Activated T-cell treated with anti-CD3 and anti-CD28 coated beads, Interleukin-2, amount 50 U/mL, for 24 hours (primary cell): ENCODE measurements at places on chromosomes 5 and 9.

- DNase-seq, result no peak
- H3K4me3 ChIP-seq, result no peak overlapping the region
- peaks cover 1% of the 10 kb centered on the region for H3K4me1 ChIP-seq
- H3K36me3 ChIP-seq, result no peaks in the 10 kb centered on the region
- no peaks in the 10 kb centered on the region for H3K27me3 ChIP-seq
- no peak overlapping the region for H3K27ac ChIP-seq
These were observed 455.1 kb downstream of the CDH18 start for GRCh38 chr5:19532936-19533335.

DNA sequence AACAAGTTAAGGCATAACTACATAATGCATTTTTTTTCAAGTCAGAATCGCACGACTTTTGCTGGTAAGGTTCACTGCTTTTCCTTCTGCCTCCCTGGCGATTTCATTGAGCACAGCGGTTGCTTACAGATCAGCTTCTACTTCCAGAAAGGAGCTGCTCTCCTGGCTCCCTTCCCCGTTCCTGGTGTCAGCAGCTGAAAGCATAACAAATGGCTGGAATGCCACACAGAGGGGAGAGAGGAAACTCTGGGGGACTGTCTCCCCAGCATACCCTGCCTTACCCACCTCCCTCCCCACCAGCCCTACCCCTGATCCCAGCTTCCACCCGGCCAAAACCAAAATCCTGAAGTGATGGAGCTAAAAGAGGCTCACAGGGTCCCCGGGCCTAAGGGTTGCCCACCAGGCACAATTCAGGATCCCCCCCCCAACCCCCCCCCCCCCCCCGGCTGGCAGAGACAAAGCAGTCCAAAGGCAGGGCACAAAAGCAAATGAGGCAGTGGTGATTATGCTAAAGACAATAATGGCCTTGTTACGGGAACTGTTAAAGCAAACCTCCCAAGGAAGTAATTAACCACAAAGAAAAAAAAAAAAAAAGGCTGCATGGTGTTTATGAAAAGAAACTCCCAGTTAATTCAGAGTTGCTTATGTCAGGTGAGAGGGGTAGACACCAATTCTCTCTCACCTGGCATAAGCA, 126.1 kb upstream of the WWC1 start:
- H3K27ac ChIP-seq, result no peak overlapping the region
- no peak for DNase-seq
- peaks cover 12% of the 10 kb centered on the region for H3K4me1 ChIP-seq

DNA sequence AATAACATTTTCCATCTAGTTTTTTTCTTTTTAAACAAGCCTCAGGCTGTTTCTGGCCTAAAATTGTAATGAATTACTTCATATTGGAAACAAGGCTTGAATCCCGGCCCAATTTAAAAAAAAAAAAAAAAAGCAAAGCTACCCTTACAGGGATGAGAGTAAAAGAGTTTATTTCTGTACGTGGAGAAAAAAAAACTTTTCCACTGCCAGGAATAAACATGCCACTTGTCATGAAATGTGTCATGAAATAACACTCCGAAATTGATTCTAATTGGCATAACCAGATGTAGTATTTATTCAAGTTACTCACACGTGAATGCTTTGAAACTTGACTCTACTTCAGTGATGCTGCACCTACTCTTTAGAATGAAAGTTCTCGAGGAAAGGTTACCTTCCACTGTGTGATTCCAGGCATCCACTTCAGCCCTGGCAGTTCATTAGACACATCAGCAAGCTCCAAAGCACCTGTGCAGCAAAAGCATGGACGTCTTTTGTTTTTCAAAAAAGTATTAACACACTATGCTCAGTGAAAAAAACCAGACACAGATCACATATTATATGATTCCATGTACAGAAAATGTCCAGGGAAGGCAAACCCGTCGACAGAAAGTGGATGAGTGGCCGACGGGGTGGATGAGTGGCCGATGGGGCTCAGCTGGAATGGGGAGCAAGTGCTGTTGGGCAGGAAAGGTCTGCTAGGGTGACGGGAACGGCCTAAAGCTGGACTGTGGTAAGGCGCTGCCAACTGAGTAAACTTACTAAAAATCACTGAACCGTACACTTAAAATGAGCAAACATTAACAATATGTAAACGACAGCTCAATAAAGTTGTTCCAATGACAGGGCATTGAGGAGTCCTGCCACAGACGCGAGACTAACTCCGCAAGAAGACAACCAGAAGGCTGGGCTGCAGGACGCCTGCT, 21.2 kb downstream of the NSUN2 start:
- H3K36me3 ChIP-seq, result peaks cover 100% of the 10 kb centered on the region
- H3K27me3 ChIP-seq, result no peaks in the 10 kb centered on the region
- DNase-seq, result no peak
- peaks cover 26% of the 10 kb centered on the region for H3K4me1 ChIP-seq
- no peak overlapping the region for H3K27ac ChIP-seq

- peak overlapping the region; percentile 37 for H3K27ac ChIP-seq
- H3K36me3 ChIP-seq, result peaks cover 57% of the 10 kb centered on the region
- no peaks in the 10 kb centered on the region for H3K27me3 ChIP-seq
- H3K4me3 ChIP-seq, result peak overlapping the region; percentile 8
- DNase-seq, result no peak
- H3K4me1 ChIP-seq, result peaks cover 60% of the 10 kb centered on the region
These were observed 3.0 kb downstream of the ATOX1 start for GRCh38 chr5:151755383-151755782.

DNA sequence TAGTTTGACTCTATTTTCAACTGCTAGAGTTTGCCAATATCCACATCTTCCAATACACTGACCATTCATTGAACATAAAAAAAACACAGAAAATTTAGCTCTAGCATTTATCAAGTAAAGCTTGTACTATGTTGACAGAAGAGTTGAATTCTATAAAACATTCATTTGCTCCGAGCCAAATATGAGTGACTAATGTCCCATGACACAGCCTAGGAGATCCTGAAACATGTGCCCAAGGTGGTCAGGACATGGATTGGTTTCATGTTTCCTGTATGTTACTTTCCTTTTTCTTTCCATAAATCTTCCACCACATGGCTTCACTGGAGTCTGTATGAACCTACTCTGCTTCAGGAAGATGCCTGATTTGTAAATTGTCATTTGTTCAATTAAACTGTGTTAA, 122.4 kb upstream of the PRDM9 start:
- no peaks in the 10 kb centered on the region for H3K27me3 ChIP-seq
- H3K36me3 ChIP-seq, result no peaks in the 10 kb centered on the region
- DNase-seq, result no peak
- no peak overlapping the region for H3K4me3 ChIP-seq
- H3K4me1 ChIP-seq, result no peaks in the 10 kb centered on the region

DNA sequence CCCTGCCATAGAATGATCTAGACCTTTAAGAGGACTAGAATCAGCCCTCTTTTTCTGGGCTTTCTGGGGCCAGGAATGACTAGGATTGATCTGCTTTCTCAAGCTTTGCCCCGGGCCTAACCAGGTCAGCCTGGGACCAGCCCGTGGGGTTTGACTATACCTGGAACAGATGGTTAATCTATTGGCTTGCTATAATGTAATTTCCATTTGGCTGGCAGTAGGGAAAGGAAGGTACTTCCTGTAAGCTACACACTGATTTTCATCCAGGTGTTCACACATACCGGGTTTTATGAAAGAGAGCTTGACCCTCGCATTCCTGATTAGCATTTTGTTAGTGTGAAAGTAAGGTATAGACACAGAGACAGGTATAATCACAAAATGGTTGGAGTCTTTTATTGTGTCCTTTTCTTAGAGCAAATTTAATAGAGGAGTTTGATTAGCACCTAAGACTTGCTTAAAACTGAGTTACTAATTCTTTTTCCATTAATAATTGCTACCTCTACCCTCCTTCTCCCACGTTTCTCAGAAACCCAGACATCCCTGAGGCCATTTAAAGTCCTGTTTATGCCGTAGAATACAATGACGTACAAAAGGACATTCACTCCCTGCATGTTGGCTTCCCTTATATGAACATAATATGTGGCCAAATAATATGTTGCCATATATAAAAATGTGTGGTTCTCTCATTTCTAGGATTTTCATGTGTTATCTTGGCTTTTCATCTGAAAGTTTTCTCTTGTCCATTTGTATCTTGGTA, 17.3 kb downstream of the LNPEP start:
- no peak for DNase-seq
- no peaks in the 10 kb centered on the region for H3K27me3 ChIP-seq
- H3K4me1 ChIP-seq, result peaks cover 78% of the 10 kb centered on the region
- H3K36me3 ChIP-seq, result peaks cover 24% of the 10 kb centered on the region
- H3K4me3 ChIP-seq, result no peak overlapping the region
- H3K27ac ChIP-seq, result peak overlapping the region; percentile 69

DNA sequence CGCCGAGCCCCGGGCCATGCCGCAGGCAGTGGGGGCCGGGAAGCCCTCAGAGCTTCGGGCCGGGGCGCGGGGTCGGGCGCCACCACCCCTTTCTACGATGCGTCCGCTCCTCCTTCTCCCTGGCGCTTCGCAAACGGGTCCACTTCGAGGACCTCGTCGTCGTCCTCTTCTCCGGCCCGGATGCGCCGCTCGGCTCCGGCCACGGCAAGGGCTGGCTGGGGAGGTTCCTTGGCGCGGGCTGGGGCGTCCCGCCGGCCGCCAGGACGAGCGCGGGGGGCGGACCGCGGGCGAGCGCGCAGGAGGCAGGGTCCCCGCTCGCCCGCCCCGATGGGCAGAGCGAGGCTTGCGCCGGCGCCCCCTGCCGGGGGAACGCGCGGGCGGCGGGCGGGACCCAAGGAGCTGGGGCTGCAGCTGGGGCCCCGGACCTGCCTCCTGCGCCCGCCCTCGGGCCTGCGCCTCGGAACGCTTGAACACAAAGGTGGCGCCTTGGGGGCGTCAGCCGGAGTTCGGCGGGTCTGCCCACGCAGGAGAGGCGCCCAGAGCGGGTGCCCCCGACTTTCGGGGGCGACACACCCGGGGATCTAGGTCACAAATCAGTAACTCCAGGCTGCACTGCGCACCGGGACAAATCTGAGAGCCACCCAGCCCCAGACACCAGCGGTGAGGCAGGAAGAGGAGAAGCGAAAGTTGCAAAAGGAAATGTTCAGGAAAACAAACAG, at the start of gene ROR2:
ROR2 (minus strand) TSS at position 283 of the 719 bp plus-strand sequence.
- peaks cover 74% of the 10 kb centered on the region for H3K27me3 ChIP-seq
- peak; percentile 73 for DNase-seq
- peaks cover 7% of the 10 kb centered on the region for H3K4me1 ChIP-seq
- H3K36me3 ChIP-seq, result no peaks in the 10 kb centered on the region
- H3K27ac ChIP-seq, result no peak within 1 kb of the TSS
- peak within 1 kb of the TSS; percentile 50 for H3K4me3 ChIP-seq

DNA sequence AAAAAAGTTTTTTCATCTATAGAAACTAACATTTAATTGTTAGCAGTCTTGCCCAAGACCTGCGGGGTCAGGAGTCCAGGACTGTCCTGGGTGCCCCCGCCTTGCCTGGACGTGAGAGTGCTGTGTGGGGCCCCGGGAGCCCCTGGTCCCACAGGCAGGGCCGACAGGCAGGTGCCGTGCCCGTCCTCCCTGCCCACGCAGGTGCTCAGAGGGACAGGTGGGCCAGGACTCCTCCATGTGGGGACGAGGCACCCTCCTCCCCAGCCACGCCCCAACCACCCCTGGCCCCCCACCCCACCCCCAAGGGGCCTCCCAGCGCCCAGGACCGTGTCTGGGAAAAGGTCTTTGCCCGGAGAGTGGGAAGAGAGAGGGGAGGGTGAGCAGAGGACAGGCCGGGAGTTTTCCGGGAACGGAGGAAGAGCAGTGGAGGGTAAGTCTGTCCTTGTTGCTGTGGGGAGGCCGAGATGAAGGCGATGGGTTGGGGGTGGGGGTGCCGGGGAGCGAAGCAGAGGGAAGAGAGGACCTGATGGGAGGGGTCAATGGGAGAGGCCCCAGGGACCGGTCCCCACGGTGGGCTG, 2.7 kb upstream of the LCN12 start:
- no peaks in the 10 kb centered on the region for H3K27me3 ChIP-seq
- peaks cover 20% of the 10 kb centered on the region for H3K4me1 ChIP-seq
- H3K4me3 ChIP-seq, result peak overlapping the region; percentile 81
- H3K27ac ChIP-seq, result peak overlapping the region; percentile 88

DNA sequence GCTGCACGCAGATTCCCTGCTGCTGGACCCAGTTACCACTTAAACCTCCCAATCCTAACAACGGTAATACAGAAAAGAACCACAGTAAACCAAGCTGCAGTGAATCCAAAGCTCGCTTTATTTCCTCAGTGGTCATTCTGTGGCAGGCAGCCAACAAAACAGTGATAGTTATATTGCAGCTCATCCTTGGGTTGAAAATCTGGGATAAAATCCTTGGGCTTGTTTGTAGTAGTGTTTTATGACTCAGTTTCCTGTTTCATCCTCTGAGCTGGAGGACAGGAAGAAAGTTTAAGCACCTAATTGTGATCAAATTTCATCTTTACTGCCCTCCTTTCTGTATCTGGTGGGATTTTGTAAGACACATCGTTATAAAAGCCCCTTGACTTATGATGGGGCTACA, 31.4 kb downstream of the HMGCR start:
- no peak overlapping the region for H3K4me3 ChIP-seq
- peaks cover 19% of the 10 kb centered on the region for H3K36me3 ChIP-seq
- no peak overlapping the region for H3K27ac ChIP-seq

- no peak for DNase-seq
- peaks cover 41% of the 10 kb centered on the region for H3K27me3 ChIP-seq
- no peaks in the 10 kb centered on the region for H3K4me1 ChIP-seq
- no peak overlapping the region for H3K27ac ChIP-seq
These were observed 144.2 kb upstream of the RAI14 start for GRCh38 chr5:34511915-34512314.

DNA sequence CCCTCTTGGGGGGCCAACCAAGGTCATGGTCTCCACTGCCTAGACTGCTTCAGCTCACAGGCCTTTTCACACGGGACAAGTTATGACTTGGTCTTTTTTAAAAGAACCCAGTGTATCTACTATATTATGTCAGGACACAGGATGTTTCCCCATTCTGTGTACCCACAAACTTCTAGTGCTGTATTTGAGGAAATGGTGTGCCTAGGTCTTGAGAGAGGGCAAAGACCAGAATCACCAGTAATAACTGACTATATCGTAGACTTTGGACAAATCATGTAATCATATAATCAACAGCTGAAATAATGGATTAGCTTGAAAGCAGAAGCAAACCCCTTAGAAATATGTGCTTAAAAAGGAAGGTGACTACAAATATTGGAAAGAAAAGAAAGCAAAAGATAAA, 133.3 kb downstream of the ARL15 start:
- no peak for DNase-seq
- no peak overlapping the region for H3K4me3 ChIP-seq

DNA sequence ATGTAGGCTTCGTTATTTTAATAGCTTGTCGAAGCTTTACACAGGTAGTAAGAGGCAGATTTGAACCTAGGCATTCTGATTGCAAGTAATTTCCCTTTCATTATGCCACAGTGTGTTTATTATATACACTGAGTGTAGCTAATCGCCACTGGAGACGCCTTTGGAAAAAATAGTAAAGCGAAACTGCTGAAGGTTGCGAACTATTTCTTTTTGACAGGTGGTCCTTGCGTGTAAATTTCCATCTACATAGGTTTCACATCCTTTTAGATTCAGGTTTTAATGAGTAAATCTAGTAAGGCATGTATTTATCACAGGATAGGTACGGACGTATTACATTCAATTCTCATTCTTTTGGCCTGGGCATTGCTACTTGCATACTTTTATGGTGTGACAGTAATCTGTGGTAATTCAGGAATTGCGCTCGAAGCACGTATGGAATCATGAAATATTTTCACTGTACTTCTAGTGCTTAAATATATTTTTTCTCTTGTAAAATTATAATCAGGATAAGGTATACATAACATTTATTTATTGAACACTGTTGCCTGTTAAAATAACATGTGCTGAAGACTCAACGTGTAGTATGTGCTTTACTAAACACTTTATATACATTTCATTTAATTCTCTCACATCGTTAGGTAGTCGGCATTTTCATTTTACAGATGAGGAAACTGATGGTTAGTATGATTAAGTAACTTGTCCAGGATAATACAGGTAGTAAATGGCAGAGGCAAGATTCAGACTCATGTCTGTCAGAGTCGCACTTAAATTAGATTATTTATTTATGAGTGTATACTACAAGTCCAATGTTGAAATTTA, 1.8 kb downstream of the MARCHF6 start:
- DNase-seq, result no peak
- H3K4me1 ChIP-seq, result peaks cover 53% of the 10 kb centered on the region
- peaks cover 44% of the 10 kb centered on the region for H3K36me3 ChIP-seq
- peak overlapping the region; percentile 99 for H3K27ac ChIP-seq
- H3K4me3 ChIP-seq, result peak overlapping the region; percentile 99
